Spinal cord (tissue), 10 donors: ENCODE measurements at places on chromosomes 12 and 14.

GRCh38 chr12:98999559-98999958, 354.5 kb downstream of the APAF1 start:
- no peak for DNase-seq
- H3K4me1 ChIP-seq, result peaks cover 3% of the 10 kb centered on the region
- H3K27me3 ChIP-seq, result no peaks in the 10 kb centered on the region
- H3K36me3 ChIP-seq, result no peaks in the 10 kb centered on the region
- no peak overlapping the region for H3K4me3 ChIP-seq
- no peak overlapping the region for H3K27ac ChIP-seq

DNA sequence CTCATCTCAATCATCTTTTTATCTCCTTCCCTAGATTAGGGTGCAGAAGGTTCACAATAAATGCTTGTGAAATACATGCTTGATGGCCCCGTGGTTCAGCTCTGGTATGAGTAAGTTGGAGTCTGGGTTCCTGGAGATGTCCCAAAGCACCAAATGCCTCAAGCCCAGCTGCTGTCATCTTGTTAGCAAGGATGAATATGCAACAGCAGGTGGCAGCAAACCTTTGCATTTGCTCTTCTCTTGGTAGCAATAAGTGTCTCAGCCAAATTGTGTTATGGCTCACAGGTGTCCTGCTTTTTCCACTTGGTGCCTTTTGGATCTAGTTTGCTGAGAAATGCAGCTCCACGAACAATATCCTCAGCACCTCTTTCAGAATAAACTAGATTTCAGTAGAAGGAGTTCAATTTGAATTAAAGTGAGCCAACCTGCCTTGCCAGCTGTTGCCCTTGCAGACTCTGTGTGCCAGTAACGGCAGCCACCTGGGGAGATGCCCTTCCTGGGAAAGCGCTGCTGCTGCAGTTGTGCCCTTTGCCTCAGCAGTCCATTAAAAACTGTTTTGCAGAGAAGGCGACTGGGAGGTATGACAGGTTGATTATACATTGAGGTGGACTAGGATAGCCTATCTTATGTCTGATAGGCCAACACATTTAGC, 417.3 kb downstream of the SNAPC1 start:
- DNase-seq, result peak; percentile 57
- no peaks in the 10 kb centered on the region for H3K27me3 ChIP-seq
- H3K36me3 ChIP-seq, result no peaks in the 10 kb centered on the region
- H3K4me1 ChIP-seq, result no peaks in the 10 kb centered on the region
- H3K27ac ChIP-seq, result no peak overlapping the region

DNA sequence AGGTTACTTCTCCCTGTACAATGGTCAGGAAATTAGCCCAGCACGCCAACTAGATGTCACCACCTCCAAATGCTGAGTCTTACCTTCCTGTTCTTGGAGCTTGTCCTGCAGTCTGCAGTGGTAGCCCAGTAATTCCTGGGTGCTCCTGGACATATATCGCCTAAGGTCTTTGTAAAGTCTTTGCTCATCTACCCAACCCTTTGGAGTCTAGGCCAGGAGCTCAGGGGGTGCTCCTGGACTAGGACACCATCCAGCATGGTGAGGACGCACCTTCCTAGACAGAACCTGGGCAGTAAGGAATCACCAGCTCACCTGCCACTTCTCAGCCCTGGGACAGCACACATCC, 569 bp downstream of the SERPINA10 start:
- no peak overlapping the region for H3K27ac ChIP-seq
- no peak overlapping the region for H3K4me3 ChIP-seq
- no peaks in the 10 kb centered on the region for H3K4me1 ChIP-seq
- no peaks in the 10 kb centered on the region for H3K27me3 ChIP-seq
- no peak for DNase-seq

DNA sequence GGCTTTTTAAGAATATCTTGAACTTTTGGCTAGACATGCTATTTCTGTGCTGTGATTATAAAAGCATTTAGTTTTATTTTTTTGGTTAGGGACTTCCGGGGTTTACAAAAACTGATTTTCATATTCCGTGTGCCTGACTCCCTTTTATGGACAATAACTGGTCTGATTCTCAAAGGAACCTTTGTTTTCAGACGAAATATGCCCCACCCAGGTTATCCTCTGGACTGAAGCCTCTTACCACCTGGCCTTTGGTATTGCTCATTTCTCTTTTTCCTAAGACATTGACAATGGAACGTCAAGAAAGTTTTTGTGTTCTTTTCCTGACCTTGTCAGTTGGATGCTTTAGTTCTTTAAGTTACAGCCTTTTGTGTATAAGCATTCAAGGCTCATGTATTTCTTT, 10.8 kb downstream of the TIGAR start:
- no peak overlapping the region for H3K4me3 ChIP-seq
- no peak overlapping the region for H3K27ac ChIP-seq
- no peaks in the 10 kb centered on the region for H3K27me3 ChIP-seq
- H3K4me1 ChIP-seq, result no peaks in the 10 kb centered on the region

GRCh38 chr12:30519535-30519934, 176.1 kb downstream of the IPO8 start:
- no peak overlapping the region for H3K27ac ChIP-seq
- H3K27me3 ChIP-seq, result no peaks in the 10 kb centered on the region
- no peaks in the 10 kb centered on the region for H3K4me1 ChIP-seq
- no peak overlapping the region for H3K4me3 ChIP-seq

DNA sequence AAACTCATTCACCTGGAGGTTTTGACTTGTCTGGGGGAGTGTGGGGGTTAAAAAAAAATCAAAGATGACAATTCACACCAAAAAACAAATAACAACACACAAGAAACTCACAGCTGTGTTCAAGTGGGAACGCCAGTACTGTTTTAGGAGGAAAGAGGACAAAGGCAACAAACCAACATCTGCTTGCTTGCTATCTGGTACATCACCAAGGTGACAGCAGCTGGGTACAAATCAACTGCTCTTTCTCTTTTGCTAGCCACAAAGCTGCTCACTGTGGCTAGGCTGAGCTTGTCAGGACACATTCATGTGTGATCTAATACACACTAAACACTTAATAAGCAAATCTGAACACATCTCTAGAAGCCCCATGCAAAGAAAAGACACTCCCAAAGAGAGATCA, 128.0 kb upstream of the RAP1B start:
- H3K27ac ChIP-seq, result no peak overlapping the region
- no peaks in the 10 kb centered on the region for H3K4me1 ChIP-seq
- no peaks in the 10 kb centered on the region for H3K36me3 ChIP-seq
- DNase-seq, result no peak

GRCh38 chr12:53995002-53995377, 5.0 kb upstream of the HOXC9 start:
- peak overlapping the region; percentile 99 for H3K27ac ChIP-seq
- H3K27me3 ChIP-seq, result peaks cover 44% of the 10 kb centered on the region
- H3K36me3 ChIP-seq, result peaks cover 13% of the 10 kb centered on the region
- DNase-seq, result no peak
- H3K4me3 ChIP-seq, result peak overlapping the region; percentile 94
